ENCODE measurements at places on chromosomes 11 and 22.

- no peak for DNase-seq
Observed at GRCh38 chr11:13446444-13446843, 16.6 kb downstream of the BTBD10 start.

DNA sequence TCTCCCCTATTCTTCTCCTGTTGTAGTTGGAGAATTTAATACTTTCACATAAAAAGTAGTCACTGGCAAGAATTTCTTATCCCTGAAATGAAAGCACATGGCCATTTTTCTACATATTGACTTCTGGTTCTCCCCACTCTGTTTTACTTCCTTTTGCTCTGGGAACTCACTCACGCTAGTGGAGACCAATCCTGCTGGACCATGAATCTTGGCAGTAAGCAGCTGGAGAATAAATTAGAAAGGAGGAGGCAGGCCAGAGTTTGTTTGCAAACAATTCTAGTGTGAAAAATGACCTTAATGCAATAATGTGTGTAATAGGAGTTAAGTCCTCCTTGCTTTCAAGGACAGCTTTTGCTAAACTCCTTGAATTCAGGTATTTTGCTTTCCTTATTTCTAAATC, 412.3 kb upstream of the CHORDC1 start:
- DNase-seq, result no peak

GRCh38 chr11:128684549-128685401, 9.1 kb upstream of the FLI1 start:
- no peak for DNase-seq

DNA sequence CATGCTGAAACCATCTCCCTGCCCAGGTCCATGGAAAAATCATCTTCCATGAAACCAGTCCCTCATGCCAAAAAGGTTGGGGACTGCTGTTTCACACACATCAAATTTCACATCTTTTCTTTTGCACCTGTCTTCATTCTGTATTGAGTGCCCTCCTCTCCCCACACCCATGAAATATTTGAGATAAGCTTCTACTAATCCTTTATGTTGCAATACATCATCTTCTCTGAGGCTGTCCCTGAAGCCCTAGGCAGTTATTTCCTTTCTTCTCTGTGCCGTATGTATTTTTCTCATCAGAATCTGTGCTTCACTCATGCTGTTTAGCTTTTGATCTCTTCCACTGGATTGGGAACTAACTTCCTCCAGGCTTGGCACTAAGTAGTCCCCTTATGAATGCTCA, 40.0 kb upstream of the RRM1 start:
- DNase-seq, result no peak

GRCh38 chr11:79493555-79494171, 52.8 kb upstream of the TENM4 start:
- DNase-seq, result peak; percentile 11

DNA sequence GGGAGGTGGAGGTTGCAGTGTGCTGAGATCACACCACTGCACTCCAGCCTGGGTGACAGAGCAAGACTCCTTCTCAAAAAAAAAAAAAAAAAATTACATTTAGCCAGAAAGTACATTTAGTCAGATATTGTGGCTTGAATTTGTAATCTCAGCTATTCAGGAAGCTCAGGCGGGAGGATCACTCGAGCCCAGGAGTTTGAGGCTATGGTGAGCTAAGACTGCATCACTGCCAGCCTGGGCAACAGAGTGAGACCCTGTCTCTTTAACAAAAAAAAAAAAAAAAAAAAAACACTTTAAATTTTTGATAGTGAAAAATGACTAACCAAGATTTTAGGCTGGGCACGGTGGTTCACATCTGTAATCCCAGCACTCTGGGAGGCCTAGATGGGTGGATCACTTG, 27.3 kb downstream of the MRTFA start:
- DNase-seq, result no peak

GRCh38 chr11:2289350-2289749, 12.4 kb downstream of the C11orf21 start:
- no peak for DNase-seq

GRCh38 chr11:95065336-95065735, 1.4 kb upstream of the SRSF8 start:
- no peak for DNase-seq

- no peak for DNase-seq
Observed at GRCh38 chr11:67484847-67485311, 2.1 kb downstream of the AIP start.
